Neural progenitor cell (in vitro differentiated cells): ENCODE measurements at places on chromosomes 6 and 20. TPM values are rescaled to one million over a fixed set of nuclear protein-coding genes. Genes with fewer than 3 reads are reported as not detected.

- H3K4me3 ChIP-seq = no peak overlapping the region
- H3K4me1 ChIP-seq = no peaks in the 10 kb centered on the region
- no peaks in the 10 kb centered on the region for H3K36me3 ChIP-seq
- DNase-seq = no peak
- peaks cover 17% of the 10 kb centered on the region for H3K27me3 ChIP-seq
- no peak overlapping the region for H3K27ac ChIP-seq
These were observed 20.2 kb upstream of the HLA-DOA start for GRCh38 chr6:33029328-33030184.

GRCh38 chr6:147756891-147757290 is 248.4 kb downstream of the SAMD5 start:
- H3K27ac ChIP-seq = no peak overlapping the region
- H3K27me3 ChIP-seq = no peaks in the 10 kb centered on the region
- H3K4me3 ChIP-seq = no peak overlapping the region
- H3K4me1 ChIP-seq = no peaks in the 10 kb centered on the region

Gene MAP7
- 8.9 and 9.0 TPM in 2 replicates for total RNA-seq

Gene CD24
- 330 and 448 TPM in 2 replicates for total RNA-seq
